ENCODE measurements at places on chromosomes 13 and 19. TPM values are rescaled to one million over a fixed set of nuclear protein-coding genes. Genes with fewer than 3 reads are reported as not detected.

DNA sequence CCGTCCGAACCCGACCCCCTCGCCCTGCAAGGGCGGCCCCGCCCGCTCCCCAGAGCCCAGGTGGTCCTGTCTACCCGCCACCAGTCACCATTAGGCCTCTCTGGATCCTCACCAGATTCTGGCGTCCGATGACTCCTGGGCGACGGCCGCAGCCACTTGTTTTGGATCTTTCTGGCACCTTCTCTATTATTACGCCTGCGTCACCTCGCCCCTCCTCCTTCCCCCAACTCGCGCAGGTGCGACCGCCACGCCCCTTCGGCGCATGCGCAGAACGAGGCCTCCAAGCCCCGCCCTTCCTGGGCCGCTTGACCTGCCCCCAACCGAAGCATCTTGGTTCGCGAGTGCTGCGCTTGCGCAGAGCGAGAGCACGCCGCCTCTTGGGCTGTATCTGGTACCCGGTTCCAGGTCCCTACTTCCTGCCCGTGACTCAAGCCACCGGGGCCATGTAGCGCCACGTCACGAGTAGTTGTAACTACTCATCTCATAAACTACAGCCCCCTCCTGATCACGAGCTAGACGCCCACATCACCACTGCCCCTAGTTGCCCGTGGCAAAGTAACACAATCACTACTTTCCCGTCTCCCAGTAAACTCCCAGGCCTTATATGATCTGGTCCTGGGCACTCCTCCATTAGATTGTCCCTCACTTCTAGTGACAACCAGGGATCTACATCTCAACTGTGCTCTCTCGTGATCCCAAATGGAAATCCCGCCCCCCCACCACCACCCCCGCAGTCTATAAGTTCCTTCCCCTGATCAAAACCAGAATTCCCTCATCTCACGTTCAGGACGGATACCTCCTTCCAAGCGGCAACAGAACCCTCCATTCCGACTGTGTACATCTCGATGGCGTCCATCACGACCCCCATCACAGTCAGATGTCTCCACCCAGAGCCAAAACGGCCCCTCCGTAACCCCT lies at the start of gene DEDD2:
DEDD2 (minus strand) TSS at position 158 of the 918 bp plus-strand sequence. CDS start 670 bp downstream, outside the sequence.
- peak; percentile 95 for DNase-seq

DNA sequence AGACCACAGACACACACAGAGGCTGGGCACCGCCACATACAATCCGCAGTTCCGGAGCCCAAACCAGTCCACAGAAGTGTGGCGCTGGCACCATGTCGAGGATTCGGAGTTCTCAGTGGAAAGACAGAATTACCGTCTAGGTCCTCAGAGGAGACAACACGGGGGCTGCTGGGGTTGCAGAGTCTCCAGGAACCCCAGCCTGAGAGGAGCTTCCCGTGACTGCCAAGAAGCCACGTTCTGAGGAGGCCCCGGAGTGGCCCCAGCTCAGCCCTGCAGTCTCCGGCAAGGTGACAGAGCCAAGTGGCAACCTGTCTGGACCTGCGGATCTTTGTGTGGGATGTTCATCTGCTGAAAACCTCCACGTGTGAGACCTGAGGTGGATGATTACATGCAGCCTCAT lies 7.3 kb upstream of the ADPRHL1 start:
- no peak for DNase-seq

DNA sequence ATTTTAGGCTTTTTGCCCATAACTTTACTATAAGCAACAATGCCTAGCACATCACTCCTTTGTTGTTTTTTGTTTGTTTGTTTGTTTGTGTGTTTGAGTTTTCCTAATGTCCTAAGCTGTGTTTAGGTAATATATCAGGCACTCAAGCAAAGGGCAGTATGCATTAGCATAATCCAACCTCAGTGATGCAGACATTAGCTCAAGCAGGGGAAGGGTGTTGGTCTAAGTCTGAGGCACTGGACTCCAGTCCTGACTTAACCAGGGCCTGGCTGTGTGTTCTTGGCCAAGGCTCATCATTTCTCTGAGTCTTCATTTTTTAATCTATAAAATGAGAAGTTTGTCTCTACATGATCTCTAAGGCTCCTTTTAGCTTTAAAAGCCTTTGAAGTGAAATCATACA lies 65.9 kb upstream of the RFC3 start:
- no peak for DNase-seq

PTPRH gene
- 0.14 TPM for total RNA-seq

UPK1A gene
- not detected for total RNA-seq

Measured in thoracic aorta (tissue), 2 donors.